ENCODE measurements at places on chromosomes 2 and 18.

DNA sequence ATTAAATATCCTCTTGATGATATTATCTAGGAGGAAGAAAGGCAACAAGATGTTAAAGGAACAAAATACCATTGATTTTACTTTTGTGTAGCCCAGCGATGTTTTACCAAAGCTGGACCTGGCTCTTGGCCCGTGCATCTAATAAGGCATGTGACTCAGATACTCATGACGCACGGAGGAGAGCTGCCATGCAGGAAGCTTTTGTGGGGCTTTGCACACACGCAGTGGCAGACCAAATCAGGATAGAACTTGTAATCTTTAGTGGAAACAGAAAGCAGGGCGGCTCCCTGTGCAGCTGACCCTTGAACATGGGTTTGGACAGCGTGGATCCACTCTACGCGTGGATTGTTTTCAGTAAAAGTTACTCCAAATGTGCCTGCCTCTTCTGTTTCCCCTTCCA lies 190.0 kb downstream of the NAPG start:
- DNase-seq, result no peak

- DNase-seq, result no peak
These were observed 385.0 kb upstream of the TNP1 start for GRCh38 chr2:217244815-217245214.

- DNase-seq, result no peak
These were observed 29.8 kb downstream of the BABAM2 start for GRCh38 chr2:27920148-27920885.

- no peak for DNase-seq
These were observed 44.2 kb downstream of the WDPCP start for GRCh38 chr2:63544017-63544627.

DNA sequence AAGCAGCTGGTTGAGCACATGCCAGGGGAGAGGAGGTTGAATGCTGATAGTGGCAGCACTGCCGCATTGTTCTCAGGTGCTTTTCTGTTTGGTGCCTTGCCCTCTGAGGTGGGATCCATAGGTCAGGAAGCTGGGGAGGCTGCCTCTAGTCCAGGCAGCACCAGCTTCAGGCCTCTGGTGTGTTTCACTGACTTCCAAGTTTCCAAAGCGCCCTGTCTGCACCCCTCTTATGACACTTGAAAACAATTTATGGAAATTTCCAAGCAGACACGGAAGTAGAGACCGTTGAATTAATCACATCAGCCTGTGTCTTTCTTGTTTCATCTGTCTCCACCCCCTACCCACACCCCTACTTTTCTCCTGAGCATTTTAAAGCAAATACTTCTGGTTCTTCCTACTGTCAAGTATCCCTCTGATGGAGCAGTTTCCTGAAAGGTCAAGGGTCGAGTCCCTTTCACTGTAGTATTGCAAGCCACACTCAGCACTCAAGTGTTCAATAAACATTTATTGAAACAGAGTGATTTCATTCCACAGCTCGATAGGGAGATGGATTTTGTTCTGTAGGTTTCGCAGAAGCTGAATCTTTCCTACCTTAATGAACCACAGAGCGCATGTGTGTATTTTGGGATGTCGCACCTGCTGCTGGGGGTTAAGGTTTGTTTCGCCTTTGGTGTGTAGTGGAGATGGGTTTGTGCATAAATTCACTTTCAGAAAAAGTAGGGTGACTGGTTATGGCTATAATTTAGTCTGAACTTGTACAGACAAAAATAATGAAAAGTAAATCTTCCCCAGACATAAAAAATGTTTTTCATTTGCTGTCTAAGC lies 21.4 kb downstream of the DGKD start:
- DNase-seq, result no peak

DNA sequence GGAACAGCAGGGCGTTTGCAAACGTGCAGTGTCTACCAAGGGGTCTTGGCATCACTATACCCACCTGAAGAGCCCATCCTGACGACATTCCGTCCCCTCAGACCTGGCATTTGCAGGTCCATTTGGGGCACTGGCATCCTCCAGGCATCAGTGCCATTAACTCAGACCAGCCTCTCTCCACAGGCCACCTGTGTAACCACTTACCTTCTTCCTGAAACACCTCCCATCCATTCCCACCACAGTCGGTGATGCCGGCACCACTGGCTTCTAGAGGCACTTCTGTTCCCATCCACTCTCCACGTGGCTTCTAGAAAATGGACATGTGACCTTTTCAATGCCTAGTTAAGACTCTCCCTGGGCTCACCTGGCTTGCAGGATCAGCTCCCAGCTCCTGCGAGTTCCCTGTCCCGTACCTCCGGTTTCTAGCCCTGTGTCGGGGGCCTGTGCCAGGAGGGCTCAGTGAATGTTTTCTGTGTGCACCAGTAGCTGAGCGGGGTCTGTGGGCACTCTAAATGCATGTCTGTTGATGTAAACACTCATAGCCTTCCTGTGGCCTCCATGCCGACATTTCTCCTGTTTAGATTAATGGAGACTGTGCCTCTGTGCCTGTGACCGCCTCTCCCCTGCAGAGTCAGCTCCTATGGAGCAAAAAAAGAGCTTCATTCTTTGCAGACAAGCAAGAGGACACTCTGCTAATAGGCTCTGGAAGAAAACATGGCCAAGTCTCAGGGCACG lies 458.0 kb upstream of the HS6ST1 start:
- DNase-seq, result no peak

DNA sequence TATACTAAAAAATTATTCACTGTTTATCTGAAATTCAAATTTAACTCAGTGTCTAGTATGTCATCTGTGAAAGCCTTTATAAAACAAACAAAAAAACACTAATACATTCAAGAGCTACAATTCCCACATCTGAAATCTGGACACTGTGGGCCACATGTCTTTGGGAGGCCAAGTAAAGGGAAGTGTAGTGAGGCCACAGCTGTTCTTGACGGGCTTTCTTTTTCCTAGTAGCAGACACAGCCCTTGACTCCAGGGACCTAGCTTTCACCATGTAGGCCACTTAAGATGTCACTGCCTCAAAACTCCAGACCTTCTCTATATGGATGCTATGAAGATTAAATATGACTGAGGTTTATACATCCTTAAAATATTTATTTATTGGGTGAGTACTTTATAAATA lies 91.1 kb downstream of the RBMS1 start:
- no peak for DNase-seq

- DNase-seq, result no peak
These were observed 528 bp upstream of the PCGF1 start for GRCh38 chr2:74507926-74508520.

DNA sequence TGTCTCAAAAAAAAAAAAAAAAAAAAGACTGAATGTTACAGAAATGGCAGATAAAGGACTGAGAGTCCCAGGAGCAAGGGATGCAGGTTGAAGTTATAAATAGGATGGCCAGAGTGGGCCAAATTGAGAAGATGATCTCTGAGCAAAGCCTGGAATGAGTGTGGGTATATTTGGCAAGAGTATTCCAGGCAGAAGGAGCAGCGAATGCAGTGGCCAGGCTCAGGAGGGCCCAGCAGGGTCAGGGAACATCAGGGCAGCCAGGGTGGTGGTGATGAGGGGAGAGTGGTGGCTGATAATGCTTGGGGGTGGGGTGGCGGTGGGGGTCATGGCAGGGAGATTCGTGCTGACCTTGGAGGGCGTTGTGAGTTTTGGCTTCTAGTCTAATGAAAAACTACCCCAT lies 141.3 kb upstream of the AGAP1 start:
- no peak for DNase-seq

GRCh38 chr2:101064868-101065549 lies 62.9 kb downstream of the RPL31 start:
- no peak for DNase-seq

DNA sequence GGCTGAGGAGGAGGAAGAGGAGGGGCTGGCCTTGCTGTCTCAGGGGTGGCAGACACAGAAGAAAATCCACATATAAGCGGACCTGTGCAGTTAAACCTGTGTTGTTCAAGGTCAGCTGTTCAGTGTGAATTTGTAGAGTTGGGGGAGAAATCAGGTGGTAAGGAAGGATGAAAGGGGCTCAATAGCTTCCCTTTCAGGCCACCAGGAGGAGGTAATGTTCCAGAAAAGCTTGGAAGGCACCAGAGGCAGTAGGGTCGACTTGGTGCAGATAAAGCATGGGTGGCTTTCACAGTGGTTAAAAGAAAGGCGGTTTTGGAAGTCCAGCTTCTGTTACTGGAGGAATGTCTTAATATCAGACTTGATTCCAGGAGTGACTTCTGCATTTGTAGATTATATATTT lies 167.4 kb downstream of the THSD7B start:
- DNase-seq, result no peak

- DNase-seq, result no peak
These were observed 58.8 kb downstream of the NEDD4L start for GRCh38 chr18:58102875-58103274.

DNA sequence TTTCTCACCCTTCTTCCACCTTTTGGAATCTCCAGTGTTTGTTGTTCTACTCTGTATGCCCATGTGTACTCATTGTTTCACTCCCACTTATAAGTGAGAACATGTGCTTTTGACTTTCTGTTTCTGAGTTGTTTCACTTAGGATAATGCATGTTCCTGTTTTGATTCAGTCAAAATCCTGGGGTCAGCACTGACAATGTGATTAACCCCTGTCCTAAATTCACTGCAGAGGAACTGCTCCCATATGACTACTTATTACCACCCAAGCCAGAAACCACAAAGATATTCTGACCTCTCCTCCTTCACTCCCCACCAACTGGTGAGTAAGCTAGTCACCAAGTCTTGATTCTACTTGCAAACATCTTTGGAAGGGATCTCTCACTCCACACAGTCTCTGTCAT lies 251.4 kb upstream of the TCF4 start:
- DNase-seq, result no peak

- no peak for DNase-seq
These were observed 290.2 kb downstream of the LPIN1 start for GRCh38 chr2:12036640-12036983.

GRCh38 chr2:60735496-60736250 lies 20.4 kb upstream of the PAPOLG start:
- DNase-seq, result no peak

- DNase-seq, result no peak
These were observed 6.0 kb upstream of the LIMS2 start for GRCh38 chr2:127681288-127681804.

- DNase-seq, result no peak
These were observed 20.2 kb upstream of the GYPC start for GRCh38 chr2:126635736-126636135.

DNA sequence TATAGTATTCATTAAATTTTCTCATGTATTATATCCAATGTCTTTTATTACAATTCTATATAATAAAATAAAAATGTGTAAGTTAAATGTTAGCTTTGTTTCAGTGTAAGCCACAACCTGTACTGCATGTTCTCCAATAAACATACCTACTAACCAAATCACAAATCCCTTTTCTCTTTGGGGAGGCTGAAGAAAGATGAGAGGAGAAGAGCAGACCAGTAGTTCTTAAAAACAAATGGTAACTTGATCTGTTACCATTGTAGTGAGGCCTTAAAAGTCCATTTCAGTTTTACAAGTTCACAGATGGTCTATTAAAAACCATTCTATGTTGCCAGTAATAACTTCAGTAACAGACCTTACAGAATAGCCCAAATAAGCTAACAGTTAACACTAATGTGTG lies 100.5 kb downstream of the SOS1 start:
- no peak for DNase-seq

DNA sequence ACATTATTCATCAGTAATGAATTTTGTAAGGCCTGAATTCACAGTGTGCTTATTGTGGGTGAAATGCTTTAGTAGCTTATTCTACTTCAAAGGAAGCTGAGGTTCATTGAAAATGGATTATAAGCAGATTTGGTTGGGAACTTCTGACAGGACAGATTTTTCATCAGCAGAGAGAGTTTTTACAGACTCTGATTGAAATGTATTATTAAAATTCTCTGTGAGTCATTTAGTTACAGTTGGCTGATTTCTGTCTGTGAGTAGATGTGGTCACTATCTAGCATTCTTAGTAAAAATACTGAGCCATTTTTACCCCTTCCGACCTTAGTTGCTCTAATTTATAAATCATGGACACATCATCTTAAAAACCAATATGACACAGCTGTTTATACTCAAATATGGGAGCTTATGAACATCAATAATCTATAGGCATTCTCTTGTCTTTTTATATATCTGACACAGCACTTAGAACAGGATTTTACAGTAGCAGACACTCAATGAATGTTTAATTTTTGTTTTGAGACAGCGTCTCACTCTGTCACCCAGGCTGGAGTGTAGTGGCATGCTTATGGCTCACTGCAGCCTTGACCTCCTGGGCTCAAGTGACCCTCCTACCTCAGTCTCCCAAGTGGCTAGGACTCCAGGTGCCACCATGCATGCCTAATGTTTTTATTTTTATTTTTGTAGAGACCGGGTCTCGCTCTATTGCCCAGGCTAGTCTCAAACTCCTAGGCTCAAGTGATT lies 239.6 kb downstream of the BABAM2 start:
- no peak for DNase-seq

DNA sequence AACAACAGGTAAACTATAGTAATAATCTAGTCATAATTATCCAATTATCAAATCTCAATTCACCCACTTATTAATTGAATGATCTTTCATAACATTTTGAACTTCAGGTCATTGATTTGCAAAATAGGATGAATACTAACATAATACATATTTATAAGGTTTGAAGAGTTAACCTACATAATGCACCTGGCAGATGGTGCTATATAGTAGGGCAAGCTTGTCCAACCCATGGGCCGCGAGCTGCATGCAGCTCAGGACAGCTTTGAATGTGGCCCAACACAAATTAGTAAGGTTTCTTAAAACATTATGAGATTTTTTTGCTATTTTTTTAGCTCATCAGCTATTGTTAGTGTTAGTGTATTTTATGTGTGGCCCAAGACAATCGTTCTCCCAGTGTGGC lies 815.8 kb upstream of the ID2 start:
- no peak for DNase-seq

DNA sequence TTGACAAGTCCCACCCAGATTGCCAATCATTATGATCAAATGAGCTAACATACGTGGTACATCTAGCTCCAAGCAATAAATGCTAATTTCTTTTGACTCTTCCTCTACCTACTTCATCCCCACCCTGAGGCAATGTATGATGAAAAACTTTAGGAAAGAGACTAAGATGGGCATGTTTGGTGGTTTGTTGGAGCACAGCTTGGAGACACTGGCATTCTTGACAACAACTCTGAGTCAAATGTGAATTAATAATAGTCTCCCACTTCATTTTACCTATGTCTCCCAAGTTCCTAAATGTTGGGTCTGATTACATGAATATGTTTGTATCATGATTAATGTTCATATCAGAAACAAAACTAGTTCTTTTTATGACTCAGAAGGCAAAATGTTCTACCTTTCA lies 36.6 kb downstream of the EXOC6B start:
- no peak for DNase-seq

DNA sequence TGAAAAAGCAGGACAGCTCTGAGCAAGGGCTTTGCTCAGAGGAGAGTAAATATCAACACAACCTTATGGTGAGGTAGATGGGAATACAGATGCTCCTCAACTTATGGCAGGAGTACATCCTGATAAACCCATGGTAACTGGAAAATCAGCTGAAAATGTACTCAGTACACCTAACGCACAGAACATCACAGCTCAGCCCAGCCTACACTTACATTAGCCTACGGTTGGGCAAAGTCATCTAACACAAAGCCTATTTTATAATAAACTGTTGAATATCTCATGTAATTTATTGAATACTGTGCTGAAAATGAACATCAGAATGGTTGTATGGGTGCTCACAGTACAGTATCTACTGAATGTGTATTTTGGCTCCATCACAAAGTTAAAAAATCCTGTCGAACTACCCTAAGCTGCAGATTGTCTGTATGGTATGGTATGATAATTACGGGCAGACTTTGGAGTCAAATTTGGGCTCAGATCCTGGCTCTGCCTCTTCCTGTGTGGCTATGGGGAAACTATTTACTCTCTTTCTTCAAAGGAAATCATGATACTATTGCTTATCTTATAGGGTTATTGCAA lies 120.3 kb upstream of the LYPD1 start:
- no peak for DNase-seq

- DNase-seq, result no peak
These were observed 21.4 kb upstream of the PTPRM start for GRCh38 chr18:7545734-7546133.

Measured in activated T-helper 9 cell treated with anti-CD3 and anti-CD28 coated beads, Interleukin-2, amount 50 U/mL, for 16 hours (primary cell).